ENCODE measurements at places on chromosomes 2 and 18.

DNA sequence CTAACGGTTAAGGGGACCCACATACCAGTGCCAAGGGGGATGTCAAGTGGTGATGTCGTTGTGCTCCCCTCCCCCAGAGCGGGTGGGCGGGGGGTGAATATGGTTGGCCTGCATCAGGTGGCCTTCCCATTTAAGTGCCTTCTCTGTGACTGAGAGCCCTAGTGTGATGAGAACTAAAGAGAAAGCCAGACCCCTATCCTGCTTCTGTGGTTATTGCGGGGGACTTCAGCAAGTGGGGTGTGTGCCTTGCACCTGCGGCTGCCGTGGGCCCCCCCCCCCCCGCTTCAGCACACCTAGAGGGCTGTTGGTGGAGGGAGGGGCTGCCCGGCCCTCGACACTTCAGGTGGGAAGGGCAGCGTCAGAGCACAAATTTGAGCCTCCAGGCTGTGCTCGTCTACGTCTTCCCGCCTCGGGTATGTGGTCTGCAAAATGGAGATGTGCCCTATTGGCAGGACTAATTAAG lies 6.1 kb downstream of the CTDSP1 start:
- peak; percentile 49 for DNase-seq

DNA sequence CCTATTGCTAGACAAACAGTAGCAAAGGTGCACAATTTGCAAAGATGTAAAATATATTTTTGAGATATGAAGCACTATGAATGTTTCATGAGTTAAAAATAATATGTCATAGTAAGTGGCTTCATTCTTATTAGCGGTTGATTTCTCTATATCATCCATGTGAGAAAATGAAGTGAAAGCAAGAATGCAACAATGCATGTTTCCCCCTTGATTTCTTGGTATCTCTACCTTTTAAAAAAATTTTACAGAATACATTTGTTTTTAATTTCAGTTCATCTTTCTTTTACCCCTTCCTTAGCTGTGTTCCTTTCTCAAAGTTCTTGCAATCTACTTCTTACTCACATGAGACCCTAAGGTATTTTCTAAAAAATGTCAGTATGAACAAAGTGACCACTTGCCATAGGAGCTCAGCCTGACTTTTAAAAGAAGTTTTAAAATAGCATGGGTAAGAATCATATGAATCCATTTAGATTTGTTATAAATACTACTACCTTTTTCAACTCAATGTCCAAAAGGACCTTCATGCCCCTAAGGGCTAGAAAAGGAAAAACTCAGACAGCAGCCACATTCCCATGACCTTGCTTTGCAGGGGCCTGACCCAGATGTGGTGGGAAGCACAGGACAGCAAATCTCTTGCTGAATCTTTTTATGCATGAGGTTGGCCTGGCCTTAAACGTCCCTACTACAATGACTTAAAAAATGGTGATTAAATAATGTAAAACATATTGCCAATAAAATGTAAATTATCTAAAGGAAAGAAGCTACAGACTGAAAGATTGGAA lies 14.8 kb upstream of the SLC38A11 start:
- no peak for DNase-seq

DNA sequence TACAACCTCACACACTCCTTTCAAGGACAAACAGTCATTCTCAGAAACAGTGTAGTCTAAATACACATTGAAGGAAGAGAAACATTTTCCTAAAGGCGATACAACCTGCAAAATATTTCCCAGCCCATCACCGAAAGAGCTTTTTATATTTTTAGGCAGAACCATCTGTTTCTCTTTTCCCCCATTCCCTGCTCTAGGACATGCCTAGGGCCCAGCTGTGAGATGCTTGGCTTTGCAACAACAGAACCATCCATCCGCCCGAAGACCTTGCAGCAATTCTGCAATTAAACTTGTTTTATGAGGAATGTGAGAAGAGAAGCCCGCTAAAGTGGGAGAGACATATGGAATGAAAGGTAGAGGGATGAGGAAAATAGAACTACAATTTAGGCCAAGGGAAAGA lies 105.6 kb upstream of the RFX8 start:
- no peak for DNase-seq

GRCh38 chr2:54329482-54330161 lies 73.6 kb upstream of the TSPYL6 start:
- DNase-seq, result no peak

GRCh38 chr2:160407393-160408172 lies 86.0 kb downstream of the RBMS1 start:
- peak; percentile 82 for DNase-seq

GRCh38 chr2:69733342-69734034 lies 8.4 kb upstream of the ANXA4 start:
- no peak for DNase-seq

DNA sequence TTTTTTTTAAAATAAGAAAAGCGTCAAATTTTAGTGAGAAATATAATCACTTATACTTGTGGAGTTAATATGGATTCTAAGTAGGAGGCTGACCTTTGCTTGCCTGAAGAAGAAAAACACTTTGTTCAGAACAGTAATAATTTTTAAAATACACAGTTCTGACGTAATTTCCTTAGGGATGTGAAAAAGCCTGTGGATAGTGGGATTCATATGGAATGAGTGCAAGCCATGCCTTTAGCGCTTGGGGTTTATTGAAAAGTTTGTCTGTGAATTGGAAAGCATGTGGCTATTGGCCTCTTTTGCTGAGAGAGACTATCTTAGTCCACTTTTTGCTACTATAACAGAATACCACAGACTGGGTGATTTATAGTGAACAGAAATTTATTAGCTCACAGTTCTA lies 151.3 kb downstream of the CCDC85A start:
- DNase-seq, result no peak

DNA sequence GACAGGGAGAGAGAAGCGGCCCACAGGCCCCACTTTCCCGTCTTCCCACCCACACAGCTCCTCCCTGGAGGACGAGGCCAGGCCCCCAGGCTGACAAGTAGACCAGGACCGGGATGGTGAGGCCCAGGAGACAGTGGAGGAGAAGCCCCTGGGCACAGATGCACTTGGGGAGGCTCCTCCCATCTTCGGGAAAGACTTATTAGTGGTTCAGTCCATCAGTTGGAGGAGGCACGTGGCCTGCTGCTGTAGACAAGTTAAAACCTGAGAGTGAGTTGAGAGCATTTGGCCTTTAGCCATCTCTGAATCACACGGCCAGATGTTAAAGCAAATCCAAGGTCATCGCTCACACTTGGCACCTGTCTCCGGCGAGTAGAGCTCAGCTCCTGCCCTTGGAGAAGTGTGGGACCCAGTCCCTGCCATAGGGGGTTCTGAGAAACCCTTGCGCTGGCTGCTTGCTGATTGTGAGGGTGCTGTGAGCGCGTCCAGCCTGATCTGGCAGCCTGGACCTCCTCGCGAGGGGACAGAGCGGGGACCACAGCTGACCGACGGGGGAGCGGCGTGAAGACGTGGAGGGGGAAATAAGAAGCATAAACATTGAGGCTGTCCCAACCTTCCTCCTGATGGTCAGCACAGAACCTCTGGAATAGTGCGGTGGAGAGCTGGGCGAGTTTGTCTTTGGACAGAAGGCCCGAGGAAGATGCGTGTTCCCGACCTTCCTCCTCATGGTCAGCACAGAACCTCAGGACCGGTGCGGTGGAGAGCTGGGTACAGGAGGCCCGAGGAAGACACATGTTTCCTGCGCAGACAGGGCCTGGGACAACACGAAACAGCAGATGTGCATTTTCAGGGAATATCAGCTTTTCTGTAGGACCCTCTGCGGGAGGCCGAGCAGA lies 24.7 kb upstream of the ALLC start:
- DNase-seq, result no peak

DNA sequence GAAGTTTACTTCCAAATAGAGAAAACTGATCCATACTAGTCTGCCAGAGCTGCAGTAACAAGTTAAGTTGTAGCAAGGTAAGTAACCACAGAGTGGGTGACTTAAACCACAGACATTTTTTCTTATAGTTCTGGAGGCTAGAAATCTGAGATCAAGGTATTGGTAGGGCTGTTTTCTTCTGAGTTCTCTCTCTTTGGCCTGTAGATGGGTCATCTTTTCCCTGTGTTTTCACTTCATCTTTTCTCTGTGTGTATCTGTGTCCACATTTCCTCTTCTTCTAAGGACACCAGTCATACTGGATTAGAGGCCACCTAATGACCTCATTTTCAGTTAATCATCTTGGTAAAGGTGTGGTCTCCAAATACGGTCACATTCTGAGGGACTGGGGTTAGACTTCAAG lies 142.9 kb upstream of the MEX3C start:
- no peak for DNase-seq

DNA sequence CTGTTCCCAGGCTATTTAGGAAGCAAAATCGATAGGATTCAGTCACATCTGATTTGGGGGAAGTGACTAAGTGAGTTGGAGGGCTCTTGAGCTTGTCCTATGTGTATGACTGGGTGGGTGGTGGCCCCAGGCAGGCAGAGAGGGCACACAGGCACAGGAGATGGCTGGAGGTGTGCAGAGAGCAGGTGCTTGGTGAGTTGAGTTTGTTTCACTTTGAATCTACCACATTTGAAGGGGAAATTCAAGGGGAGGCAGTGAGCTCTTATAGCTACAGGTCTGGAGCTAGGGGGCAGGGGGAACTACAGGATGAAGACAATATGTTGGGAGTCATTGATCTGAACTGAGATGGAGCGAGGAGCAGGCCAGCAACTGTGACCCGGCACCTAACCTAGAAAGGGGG lies 42.5 kb upstream of the TMEM200C start:
- DNase-seq, result no peak

DNA sequence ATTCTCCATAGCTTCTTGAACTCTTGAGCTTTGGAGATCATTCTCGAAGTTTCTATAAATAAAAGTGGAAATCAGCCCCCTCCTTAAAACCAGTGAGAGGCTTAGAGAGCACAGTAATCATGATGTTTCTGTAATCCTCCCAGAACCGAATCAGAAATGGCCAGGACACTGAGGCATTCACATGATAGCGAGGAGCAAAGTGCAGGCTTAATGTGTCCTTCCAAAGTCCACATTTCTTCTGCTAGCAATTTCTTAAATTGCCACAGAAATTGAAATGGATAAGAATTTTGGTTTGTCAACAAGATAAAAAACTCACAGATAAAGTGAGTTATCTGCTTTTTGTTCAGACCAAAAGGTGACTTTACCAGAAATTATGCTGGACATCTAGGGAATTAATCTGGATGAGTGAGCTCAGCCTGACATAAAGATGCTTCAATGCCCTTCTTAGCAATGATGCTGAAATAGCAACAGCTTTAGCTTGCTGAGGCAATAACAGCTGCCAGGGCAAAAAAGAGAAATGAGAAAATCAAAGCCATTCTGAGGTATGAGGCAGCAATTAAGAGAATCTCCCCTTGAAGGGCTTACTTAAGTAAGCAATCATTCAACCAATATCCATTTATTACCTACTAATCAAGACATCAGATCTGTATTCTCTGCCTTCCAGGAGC lies 82.4 kb upstream of the PHLPP1 start:
- no peak for DNase-seq

DNA sequence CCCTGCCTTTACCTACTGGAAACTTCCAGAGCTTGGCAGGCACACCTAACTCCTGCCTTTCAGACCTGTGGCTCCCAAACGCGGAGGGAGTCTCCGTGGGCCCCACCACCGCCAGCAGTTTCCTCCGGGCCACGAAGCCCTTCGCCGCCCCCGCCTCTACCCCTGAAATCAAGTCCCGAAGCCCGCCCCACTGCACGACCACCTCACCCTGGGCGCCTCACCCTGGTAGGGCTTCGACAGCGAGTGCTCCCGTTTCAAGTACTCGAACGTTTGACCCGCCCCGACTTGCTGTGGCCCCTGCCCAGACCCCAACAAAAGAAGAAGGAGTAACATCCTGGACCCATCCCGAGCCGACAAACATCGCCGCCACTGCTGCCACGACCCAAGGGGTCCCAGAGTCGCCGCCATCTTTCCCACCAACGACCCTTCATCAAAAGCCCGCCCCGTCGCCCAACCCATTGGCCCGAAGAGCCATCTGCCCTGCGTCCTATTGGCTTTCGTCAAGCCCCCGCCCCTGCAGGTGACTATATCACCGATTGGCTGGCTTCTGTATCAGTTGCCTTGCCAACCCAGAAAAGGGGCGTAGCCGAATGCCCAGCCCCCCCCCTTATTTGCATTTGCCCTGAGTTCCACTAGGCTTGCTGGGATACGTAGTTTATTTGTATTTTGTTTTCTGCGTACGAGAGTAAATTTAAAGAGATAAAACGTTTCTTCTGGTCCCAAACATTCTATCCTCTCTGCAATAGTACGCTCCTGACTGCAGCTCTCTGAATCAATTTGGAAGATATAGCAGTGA lies at the start of gene LMAN2L:
Gene LMAN2L, minus strand, starts transcription at position 432 of the 796 bp plus-strand sequence. Its CDS starts 24 bp downstream, at position 408.
- peak; percentile 92 for DNase-seq

DNA sequence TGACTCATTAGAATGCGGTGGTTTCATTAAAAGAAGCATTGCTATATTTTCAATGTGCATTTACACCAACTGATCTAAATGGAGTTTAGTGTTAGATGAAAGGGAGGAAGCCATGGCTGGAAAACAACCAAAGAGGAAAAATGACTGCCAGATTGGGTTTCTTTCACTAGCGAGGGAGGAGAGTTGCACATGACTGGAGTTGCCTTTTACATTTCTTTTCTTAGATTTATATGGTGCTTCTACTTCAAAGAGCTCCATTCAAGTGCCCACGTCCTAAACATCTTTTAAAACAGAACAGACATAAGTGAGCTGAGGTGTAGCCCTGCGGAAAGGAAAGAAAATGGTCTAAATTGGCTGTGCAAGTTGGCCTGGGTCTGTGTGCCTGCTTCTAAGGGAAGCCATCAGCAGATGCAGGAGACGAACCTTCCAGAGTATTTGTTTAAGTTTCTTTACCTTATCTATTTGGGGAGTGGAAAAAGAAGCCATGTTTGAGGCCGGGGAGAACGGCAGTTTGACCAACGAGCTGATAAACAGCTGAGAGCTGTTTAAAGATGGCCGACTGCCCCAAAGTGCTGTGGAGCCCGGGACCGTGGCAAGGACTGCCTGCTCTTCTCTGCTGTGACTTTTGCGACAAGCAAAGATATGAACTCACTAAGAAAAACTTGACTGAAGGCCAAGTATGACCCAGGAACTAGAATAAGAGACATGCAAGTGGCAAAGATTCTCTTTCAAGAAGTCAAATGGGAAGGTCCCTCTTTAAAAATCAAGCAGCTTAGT lies 327.0 kb downstream of the ZNF516 start:
- DNase-seq, result no peak
